Foreskin keratinocyte (primary cell): ENCODE measurements at places on chromosomes 4 and X.
A peak's percentile ranks its signal among the peaks of the same experiment; 100 is the strongest.

- peak; percentile 94 for DNase-seq
These were observed 31.3 kb downstream of the IGFBP7 start for GRCh38 chr4:57078685-57079521.

GRCh38 chrX:41720125-41720779, 3.7 kb upstream of the GPR82 start:
- no peak for DNase-seq

DNA sequence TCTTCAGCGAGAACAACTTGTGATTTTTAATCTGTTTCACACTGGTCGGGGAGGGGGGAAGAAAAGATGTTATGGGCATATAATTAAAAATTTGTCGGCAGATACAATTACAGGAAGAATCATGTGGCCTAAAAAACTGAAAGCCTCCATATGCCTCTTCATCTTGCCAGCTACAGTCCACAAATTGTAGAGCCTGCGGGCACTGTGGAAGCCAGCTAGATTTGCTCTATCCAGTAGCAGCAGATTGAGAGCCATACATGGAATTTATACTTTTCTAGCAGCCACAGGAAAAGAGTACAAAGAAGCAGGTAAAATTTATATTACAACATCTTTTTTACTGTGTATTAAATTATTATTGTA, 147.3 kb downstream of the TBL1X start:
- no peak for DNase-seq

- DNase-seq = no peak
These were observed 3.4 kb downstream of the SPATA4 start for GRCh38 chr4:176191974-176192373.

DNA sequence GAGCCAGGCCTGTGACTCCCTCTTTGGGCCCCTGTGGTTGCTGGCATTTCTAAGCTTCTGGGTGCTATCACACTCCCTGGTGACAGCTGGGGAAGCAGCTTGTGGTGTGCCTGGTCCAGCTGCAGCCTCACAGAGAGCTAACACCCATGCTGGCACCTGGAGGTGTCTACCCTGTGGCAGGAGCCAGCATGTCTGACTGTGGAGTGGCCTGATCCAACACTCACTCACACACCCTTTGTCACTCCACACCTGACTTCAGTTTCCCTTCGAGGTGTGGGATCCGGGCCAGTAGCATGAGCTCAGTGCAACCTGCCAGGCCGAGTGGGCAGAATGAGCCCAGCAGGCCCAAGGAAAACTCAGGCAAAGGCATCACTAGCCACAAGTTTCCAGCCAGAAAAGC, 67.5 kb downstream of the TECRL start:
- DNase-seq = peak; percentile 7
